Large intestine (tissue), 12 donors: ENCODE measurements at places on chromosomes 5 and 9. TPM values are rescaled to one million over a fixed set of nuclear protein-coding genes. Genes with fewer than 3 reads are reported as not detected.

The CFAP90 gene
- polyA plus RNA-seq: 0.75 TPM

The SLC6A7 gene
- polyA plus RNA-seq: 5.7 TPM

The SPINK4 gene
- polyA plus RNA-seq: 82.4 TPM

The IFNK gene
- polyA plus RNA-seq: 0.06 TPM

The TBC1D9B gene
- polyA plus RNA-seq: 83.0 TPM

The INSL4 gene
- polyA plus RNA-seq: not detected

The OR1J1 gene
- polyA plus RNA-seq: not detected

The NADK2 gene
- 50.6 TPM for polyA plus RNA-seq

The MARVELD2 gene
- polyA plus RNA-seq: 42.0 TPM

The TAF11L10 gene
- polyA plus RNA-seq: not detected

The ALAD gene
- 48.8 TPM for polyA plus RNA-seq

The PRKACG gene
- 0.04 TPM for polyA plus RNA-seq

The SLC36A3 gene
- not detected for polyA plus RNA-seq

The HMMR gene
- polyA plus RNA-seq: 10.0 TPM

The HCN1 gene
- polyA plus RNA-seq: 0.18 TPM

The DMGDH gene
- 1.3 TPM for polyA plus RNA-seq

The TAS2R1 gene
- polyA plus RNA-seq: not detected

The SLC6A19 gene
- 295 TPM for polyA plus RNA-seq

The N4BP3 gene
- polyA plus RNA-seq: 2.0 TPM

The PRRT1B gene
- polyA plus RNA-seq: 2.0 TPM

The ADAMTS19 gene
- 4.8 TPM for polyA plus RNA-seq

The GFI1B gene
- 6.2 TPM for polyA plus RNA-seq

The HSPB3 gene
- polyA plus RNA-seq: 0.61 TPM

The LSM11 gene
- 8.6 TPM for polyA plus RNA-seq

The GRIA1 gene
- polyA plus RNA-seq: 0.93 TPM

The TRAF1 gene
- polyA plus RNA-seq: 6.5 TPM

The CRHBP gene
- 0.76 TPM for polyA plus RNA-seq

The CDO1 gene
- 5.7 TPM for polyA plus RNA-seq

The MEIKIN gene
- polyA plus RNA-seq: not detected

The TMOD1 gene
- polyA plus RNA-seq: 8.9 TPM

The ZBTB34 gene
- 14.6 TPM for polyA plus RNA-seq

The MLANA gene
- 0.54 TPM for polyA plus RNA-seq

The ACER2 gene
- 3.5 TPM for polyA plus RNA-seq

The C9orf50 gene
- polyA plus RNA-seq: 0.33 TPM

The SCGB3A2 gene
- polyA plus RNA-seq: not detected

The HINT2 gene
- 29.7 TPM for polyA plus RNA-seq

The IL13 gene
- polyA plus RNA-seq: 0.07 TPM

The LCN1 gene
- polyA plus RNA-seq: 0.09 TPM

The IL4 gene
- not detected for polyA plus RNA-seq

The IFNE gene
- 1.8 TPM for polyA plus RNA-seq

The IFNA1 gene
- polyA plus RNA-seq: not detected

The PCDHGC3 gene
- 30.4 TPM for polyA plus RNA-seq

The SLC36A2 gene
- not detected for polyA plus RNA-seq

The SPINK7 gene
- 0.06 TPM for polyA plus RNA-seq

The FOXD4 gene
- 0.42 TPM for polyA plus RNA-seq

The LHX3 gene
- not detected for polyA plus RNA-seq

The BTNL3 gene
- 158 TPM for polyA plus RNA-seq

The DND1 gene
- polyA plus RNA-seq: 0.22 TPM

The PCBD2 gene
- 15.8 TPM for polyA plus RNA-seq

The KLF4 gene
- 100 TPM for polyA plus RNA-seq

The GGTA1 gene
- 8.8 TPM for polyA plus RNA-seq
